ENCODE measurements at places on chromosomes 11 and 22.

GRCh38 chr11:67633758-67634365 lies 4.1 kb upstream of the NUDT8 start:
- DNase-seq = no peak

DNA sequence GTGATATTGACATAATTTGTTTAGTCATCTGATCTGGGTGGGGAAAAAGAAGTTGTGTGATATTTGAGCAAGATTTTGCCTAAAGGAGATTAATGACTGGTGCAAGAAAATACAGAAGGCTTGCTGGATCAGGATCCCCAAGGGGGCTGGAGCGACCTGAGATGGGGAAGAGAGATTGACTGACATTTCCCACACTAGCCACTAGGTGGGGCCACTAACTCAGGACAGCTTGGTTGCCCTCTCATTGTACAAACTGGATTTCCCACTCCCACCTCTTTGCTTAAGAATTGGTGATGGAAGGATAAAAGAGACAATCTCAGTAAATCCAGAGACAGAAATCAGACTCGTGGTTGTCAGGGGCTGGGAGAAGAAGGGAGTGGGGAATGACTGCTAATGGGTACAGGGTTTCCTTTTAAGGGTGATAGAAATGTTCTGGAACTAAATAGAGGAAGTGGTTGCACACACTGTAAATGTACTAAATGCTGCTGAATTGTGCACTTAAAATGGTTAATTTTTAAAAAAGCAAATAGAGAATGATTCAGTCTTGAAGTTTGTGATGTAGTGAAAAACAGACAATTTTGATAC lies 50.7 kb downstream of the CTTN start:
- DNase-seq = no peak

DNA sequence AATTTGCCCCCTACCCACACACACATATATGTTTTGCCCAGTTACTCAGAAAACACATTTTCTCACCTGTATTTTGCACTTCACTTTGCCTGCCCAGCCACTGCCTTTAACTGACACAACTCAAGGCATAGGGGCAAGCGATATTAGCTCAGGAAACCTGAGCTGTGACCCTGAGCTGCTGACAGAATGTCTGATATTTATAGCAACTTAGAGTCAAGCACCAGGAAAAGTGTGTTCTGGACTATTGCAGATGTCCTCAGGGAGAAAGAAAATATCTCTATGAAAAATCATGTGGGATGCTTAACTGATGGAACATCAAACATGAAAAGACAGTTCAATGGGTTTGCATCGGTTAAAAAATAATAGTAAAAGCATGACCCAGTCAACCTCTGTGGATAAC lies 63.9 kb upstream of the SLC35C1 start:
- no peak for DNase-seq

GRCh38 chr11:123020968-123021367 lies 39.3 kb upstream of the BSX start:
- peak; percentile 8 for DNase-seq

GRCh38 chr11:15579287-15580001 lies 464.7 kb downstream of the INSC start:
- DNase-seq = no peak

DNA sequence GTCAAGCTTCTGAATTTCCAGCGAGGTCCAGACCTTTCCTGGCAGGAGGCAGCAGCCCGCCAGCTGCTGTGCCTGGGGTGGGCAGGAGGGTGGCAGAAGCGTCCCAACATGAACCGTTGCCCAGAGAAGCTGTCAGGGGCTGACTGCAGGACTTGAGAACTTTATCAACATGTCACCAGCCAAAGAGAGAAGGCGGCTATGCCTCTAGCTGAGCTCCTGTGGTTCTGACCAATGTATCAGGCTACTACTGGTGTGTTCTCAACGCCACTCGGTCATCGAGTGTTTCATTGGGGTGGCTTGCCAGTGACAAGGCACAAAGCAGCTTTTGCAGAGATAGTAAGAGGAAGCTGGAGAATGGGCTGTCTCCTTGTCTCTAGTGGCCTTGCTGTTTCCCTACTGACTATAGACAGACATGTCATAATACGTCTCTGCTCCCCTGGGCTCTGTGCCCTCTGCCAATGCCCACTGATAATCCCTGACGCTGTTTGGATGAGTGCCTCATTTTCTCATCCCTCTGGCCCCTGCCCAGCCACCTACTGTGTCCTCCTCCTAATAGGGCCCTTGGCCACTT lies 17.6 kb upstream of the ASCC2 start:
- DNase-seq = no peak

GRCh38 chr11:12236744-12237101 lies 126.3 kb downstream of the MICAL2 start:
- DNase-seq = no peak

GRCh38 chr11:41437006-41437490 lies 22.4 kb downstream of the LRRC4C start:
- no peak for DNase-seq

- DNase-seq = no peak
Observed at GRCh38 chr22:38034278-38034882, 22.8 kb upstream of the PICK1 start.

GRCh38 chr11:69035946-69036340 lies 12.8 kb upstream of the TPCN2 start:
- no peak for DNase-seq

DNA sequence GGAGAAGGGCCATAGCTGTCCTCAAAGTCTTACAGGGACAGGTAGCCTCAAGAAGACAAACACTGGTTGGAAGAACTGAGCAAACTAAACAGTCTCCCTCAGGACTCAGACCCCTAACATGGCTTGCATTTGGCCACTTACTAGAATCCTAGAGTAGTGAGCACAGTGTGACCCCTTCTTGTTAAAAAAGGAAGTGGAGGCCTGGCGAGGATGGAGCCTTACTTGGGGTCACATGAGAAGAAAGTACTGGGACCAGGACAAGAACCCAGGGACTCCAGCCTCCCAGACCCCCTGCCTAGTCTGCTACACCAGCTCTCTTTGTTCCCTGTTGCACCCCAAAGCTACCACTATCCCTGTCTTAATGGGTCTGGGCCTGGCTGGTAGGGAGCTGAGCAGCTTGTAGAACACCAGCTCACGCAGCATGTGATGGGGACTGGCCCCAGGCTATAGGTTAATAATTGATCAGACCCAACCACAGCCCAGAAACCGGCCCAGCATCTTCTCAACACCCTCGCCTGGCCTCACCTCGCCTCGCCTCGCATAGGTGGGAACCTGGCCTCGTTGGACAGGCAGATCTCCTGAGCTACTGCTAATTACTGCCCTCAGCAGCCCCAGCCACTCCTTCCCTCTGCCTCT lies 17.6 kb downstream of the DGAT2 start:
- no peak for DNase-seq

DNA sequence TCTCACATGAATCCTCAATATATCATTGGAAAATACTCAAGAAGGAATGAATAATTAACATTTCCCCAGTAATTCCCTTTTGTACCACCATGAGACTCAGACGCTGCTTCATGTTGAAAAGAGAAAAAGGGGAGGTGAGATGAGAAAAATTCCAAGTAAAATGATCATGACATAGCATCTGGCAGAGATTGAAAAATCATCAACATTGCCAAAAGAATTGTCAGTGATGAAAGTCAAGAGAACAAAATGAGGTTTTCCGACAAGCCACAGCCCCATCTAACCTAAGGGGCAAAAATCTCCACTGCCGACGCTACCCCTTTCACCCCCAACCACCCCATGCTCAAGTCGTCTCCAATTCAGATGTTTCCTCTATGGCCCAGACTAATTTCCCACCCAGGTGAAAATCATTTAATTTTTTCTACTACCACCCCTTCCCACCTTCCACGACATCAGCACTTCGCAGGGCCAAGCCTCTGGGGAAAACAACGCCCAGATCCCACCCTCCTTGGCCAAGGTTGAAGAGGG lies 1.2 kb downstream of the RAB6A start:
- DNase-seq = no peak

DNA sequence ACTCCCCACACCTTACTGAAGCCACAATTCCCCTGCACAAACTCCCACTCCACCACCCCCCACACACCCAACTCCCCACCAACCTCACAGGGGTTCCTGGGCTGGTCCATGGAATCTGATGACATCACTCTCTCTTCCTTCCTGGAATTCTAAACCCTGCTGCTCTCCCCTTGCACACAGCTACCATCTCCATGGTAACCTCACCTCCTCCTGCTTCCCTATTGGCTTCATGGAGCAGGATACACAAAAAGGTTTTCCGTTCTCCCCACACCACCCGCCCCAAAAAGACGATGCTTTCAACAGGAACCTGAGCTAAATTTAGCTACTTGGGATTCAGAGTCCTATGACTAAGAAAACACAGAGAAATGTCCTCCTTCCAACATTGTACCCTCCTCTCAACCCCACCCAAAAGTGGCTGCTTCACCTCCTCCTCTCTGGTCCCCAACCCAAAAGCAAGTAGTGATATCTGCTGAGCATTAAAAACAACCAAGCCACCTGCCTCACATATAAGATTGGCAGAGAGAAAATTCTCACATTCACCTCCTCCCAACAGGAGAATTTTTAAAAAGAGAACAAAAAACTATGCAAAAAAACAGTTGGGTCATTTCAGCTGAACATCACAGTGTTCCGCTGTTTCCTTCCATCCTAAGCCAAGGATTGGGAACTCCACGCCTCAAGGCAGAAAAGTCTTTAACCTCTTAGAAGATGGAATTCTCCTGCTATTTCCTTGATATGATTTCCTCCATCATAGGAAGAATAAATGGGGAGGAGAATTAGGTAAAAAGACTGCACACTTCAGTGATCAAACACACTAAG lies 66.9 kb downstream of the RBFOX2 start:
- DNase-seq = no peak

DNA sequence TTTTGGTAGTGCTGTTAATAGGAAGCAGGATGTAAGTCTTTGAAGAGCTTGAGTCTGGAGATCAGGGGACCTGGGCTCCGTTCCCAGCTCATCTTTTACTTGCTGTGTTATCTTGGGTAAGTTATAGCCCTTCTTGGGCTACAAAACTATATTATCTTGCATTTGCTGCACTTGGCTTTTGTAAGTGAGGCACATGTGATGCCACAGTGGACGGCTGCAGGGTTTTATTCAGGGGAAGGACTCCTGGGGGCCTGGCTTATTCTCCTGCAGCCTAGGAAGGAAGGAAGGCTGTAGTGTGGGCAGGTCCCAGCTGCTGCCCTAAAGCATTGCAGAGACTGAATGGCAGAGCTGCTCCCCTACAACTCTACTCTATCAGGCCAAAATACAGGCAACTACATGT lies 6.4 kb downstream of the CD82 start:
- no peak for DNase-seq

- no peak for DNase-seq
Observed at GRCh38 chr11:10927538-10927937, 69.7 kb upstream of the ZBED5 start.

GRCh38 chr22:47627556-47628253 lies 865.3 kb downstream of the TBC1D22A start:
- DNase-seq = no peak

DNA sequence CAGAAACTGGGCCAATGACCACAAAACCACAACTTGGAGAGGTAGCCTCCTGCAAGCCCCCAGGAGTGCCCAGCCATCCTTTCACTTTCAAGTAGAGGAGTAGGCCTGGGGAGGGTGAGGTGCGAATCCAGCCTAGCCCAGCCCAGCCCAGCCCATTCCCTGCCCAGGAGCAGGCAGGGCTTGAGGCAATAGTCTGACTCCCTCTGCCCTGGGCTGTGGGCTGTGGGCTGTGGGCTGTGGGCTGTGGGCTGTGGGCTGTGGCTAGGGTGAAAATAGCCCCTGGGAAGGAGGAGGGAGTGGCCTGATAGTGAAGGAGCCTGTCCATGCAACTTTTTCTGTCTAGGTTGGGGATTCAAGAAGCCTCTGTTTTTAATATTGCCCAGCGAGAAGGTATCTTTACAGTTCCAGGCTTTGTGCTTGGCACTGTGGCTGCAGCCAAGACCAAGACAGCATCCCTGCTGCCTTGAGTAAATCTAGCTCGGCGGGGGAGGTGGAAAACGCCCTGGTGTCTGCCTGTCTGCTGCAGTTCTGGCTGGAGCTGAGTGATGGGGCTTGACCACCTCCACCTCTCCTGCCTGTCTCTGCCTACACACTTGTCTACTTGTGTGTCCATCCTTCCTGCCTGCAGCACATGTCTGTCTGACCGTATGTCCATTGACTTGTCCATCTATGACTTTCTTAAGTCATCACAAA lies 40.7 kb downstream of the LMO1 start:
- DNase-seq = no peak

- DNase-seq = no peak
Observed at GRCh38 chr11:2813141-2813908, 72.2 kb downstream of the CDKN1C start.

GRCh38 chr11:1667121-1667850 lies 29.7 kb upstream of the KRTAP5-6 start:
- DNase-seq = no peak

- DNase-seq = no peak
Observed at GRCh38 chr22:17085277-17086181, 729 bp downstream of the IL17RA start.

DNA sequence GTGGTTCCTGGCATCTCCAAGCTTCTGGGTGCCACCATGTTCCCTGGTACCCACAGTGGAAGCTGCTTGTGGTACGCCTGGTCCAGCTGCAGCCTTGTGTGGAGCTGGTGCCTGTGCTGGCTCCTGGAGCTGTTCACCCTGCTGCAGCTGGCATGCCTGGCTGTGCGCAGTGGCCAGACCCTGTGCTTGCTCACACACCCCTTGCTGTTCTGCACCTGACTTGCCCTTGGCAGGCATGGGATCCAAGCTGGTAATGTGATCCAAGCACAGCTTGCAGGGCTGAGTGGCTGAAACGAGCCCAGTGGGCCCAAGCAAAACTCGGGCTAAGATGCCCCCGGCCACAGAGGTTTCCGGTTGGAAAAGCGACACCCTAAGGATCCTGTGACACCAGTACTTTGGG lies 104.7 kb upstream of the CLMP start:
- no peak for DNase-seq

GRCh38 chr11:65663639-65664200 lies 1.0 kb upstream of the RELA start:
- DNase-seq = no peak

DNA sequence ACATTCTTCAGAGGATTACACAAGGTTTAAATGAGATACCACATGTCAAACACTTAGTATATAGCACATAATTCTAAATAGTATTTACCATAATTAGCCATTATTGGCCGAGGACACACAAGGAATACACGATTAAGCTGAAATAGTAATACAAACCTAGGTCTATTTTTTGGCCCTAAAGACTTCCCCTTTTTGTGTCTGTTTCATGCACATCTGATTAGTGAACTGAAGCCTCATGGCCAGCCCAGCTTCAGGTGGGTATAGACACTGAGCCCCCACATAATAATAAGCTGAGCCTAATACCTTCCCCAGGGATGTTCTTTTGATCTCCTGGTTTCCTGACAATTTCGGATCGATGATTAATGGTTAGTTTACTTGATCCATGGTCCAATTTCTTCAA lies 2.1 kb downstream of the GLYATL1B start:
- no peak for DNase-seq

Measured in SK-N-MC (cell line).